C1 segment of cervical spinal cord (tissue), 14 donors: ENCODE measurements at places on chromosomes 2 and 18.

DNA sequence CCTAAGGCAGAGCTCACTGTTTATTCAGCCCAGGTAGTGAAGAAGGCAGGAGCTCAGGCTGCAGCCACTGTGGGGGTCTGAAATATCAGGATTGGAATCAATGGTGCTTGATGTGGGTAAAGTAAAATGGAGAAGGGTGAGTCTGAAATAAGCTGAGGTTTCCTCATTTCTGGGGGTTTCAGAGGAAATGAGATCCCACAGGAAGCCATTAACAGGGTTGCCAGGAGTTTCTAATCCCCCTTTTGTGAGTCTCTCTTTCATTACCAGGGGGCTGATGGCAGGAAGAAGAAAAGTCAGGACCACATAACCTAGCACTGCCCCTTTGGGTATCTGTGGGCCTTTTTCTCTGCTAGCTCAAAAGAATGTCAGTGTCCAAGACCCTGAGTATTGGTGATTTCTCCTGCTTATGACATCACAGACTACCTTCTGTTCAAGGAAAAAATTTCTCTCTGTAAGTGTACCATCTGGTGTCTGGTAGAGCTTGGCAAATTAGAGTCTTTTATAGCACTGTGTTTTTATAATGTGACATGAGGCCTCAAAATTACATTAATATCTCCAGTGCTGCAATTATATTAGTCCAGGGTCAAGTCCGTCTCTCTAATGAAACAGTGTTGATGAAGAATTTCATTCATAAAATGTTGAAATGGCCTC, 56.0 kb downstream of the LBH start:
- no peak for DNase-seq

DNA sequence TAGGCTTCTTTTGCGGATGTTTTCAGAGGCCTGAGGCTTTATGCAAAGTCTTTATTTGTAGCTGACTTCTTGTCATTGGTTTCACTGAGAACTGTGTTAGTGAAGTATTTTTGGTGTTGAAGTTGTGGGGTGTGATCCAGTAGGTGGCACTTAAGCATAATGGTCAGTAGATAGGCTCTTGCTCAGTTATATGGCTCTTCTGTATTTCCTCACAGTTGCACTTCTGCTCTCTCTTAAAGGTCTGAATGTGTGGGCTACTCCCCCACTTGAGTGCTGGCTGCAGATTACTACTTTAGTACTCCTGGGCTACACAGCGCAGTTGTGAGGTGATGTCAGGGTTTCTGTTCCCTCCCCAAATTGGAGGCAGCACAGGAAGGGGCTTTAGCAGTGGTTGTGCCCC, 133.8 kb upstream of the SCN7A start:
- DNase-seq, result no peak

- no peak for DNase-seq
These were observed 316.8 kb downstream of the DCDC2C start for GRCh38 chr2:4020153-4020552.

- DNase-seq, result no peak
These were observed 2.3 kb downstream of the ZC3H6 start for GRCh38 chr2:112277596-112278220.

GRCh38 chr2:38683766-38684165, 17.9 kb downstream of the GALM start:
- DNase-seq, result no peak

- no peak for DNase-seq
These were observed 139.9 kb upstream of the PID1 start for GRCh38 chr2:229410946-229411345.

- DNase-seq, result no peak
These were observed 74.1 kb upstream of the GLI2 start for GRCh38 chr2:120661551-120661950.

DNA sequence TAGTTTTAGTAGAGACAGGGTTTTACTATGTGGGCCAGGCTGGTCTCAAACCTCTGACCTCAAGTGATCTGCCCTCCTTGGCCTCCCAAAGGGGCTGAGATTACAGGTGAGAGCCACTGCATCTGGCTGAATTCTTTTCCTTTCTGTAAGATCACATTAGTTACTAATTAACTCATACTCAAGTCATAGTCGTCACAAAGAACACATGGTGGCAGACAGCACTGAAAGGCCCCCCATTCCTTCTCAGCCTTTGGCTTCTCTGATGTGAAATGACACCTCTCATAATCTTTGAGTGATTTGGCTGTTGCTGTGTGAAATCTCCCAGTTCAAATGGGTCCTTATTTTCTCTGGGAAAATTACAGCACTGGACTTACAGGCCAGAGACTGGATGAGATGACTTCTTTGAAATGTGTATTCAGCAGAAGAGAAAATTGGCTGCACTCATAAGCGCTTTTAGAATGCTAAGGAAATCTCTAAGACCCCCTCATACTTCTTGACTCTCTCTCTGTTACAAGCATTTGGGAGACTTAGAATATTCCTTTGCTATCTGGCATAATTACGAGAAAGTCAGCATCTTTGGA, 764.8 kb downstream of the RNF144A start:
- DNase-seq, result no peak

- DNase-seq, result no peak
These were observed 133.5 kb downstream of the CERS6 start for GRCh38 chr2:168589236-168590211.
